ENCODE measurements at places on chromosomes 4 and X. TPM values are rescaled to one million over a fixed set of nuclear protein-coding genes. Genes with fewer than 3 reads are reported as not detected.
A peak's percentile ranks its signal among the peaks of the same experiment; 100 is the strongest.

Gene CCNI
- 164 TPM for total RNA-seq

DNA sequence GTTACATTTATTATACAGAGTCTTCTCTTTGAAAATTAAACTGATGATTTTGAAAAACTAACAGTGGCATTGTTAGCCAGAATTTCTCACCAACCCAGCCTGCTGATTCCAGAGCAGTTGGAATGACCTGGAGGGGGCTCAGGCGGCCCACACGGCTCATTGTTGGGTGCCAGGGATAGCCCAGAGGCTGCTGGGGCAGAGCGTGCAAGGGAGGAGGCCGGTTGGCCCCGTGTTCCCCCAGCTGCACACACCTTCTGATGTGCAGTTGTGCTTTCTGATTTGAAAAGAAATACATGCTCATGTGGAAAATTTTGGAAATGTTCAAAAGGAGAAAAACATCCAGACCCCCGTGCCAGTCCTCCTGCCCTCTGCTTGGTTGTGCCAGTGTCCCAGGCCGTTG is 20.6 kb downstream of the WFS1 start:
- no peak overlapping the region for H3K27ac ChIP-seq
- no peak for DNase-seq
- no peaks in the 10 kb centered on the region for H3K36me3 ChIP-seq
- H3K4me1 ChIP-seq: peaks cover 3% of the 10 kb centered on the region
- H3K27me3 ChIP-seq: no peaks in the 10 kb centered on the region

Gene TLR6
- total RNA-seq: 4.5 TPM

Gene TMEM154
- total RNA-seq: 23.2 TPM

DNA sequence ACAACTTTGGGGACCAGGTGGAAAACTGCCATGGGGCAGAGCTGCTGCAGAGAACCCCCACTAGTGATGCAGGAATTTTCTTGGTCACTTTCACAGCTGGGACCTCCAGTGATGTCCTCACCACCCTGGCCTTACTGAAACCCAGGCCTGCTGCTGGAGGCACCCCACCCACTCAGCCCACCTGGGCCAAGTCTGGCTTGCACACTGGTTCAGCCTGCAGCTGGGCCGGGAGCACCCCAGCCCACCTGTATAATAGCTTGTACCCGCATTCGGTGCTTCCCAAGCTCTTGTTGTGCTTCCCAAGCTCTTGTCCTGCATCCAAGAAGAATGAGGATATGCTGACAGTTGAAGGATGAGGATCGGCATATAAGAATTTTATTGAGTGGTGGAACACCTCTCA is 86.4 kb upstream of the ZMAT1 start:
- no peak overlapping the region for H3K27ac ChIP-seq
- DNase-seq: no peak
- no peaks in the 10 kb centered on the region for H3K27me3 ChIP-seq
- H3K4me1 ChIP-seq: no peaks in the 10 kb centered on the region
- H3K36me3 ChIP-seq: peaks cover 8% of the 10 kb centered on the region
- no peak overlapping the region for H3K4me3 ChIP-seq

DNA sequence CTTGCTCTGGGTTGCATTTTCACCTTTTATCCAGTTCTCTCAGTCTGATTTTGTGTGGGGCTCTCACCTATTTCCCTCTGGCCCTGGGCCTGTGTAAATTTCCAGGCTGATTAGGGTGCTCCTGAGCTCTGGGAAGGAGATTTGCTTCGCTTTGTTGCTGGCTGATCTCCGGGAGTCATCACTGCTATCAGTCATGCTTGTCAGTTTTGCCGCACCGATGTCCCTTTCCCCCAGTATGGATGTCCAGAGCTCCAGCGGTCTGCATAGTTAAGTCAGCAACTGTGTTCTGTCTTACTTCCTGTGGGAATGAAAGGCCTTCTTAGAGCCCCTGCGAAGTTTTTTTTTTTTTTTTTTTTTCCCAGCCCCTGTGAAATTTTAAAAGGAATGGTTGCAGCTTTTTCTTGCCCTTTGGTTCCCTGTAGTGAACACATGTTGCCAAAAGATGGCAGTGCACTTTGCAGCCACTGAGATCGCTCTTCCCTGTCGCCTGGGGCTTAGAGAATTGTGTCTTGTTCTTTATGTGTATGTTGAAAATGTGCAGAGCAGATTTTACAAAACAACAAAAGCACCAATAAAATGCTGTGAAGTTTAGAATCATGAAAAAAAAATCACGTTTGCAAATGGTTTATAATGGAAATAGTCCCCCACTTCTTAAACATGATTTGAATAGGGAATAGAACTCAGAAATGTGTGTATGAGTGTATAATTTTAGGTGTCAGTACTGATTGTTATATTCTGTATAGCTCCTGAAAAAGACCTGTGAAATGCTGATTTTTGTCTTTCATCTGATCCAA is 109.1 kb upstream of the SLC4A4 start:
- no peaks in the 10 kb centered on the region for H3K36me3 ChIP-seq
- no peaks in the 10 kb centered on the region for H3K4me1 ChIP-seq
- no peak overlapping the region for H3K4me3 ChIP-seq
- H3K27ac ChIP-seq: no peak overlapping the region

GRCh38 chrX:94058728-94059382 is 384.8 kb downstream of the FAM133A start:
- peaks cover 6% of the 10 kb centered on the region for H3K36me3 ChIP-seq
- DNase-seq: no peak
- H3K4me3 ChIP-seq: no peak overlapping the region
- no peaks in the 10 kb centered on the region for H3K27me3 ChIP-seq
- no peaks in the 10 kb centered on the region for H3K4me1 ChIP-seq

Gene BEX1
- total RNA-seq: not detected

- peaks cover 37% of the 10 kb centered on the region for H3K27me3 ChIP-seq
- DNase-seq: no peak
- no peak overlapping the region for H3K27ac ChIP-seq
- peak overlapping the region; percentile 96 for H3K4me3 ChIP-seq
These were observed 2.7 kb downstream of the LEF1 start for GRCh38 chr4:108166038-108166437.

DNA sequence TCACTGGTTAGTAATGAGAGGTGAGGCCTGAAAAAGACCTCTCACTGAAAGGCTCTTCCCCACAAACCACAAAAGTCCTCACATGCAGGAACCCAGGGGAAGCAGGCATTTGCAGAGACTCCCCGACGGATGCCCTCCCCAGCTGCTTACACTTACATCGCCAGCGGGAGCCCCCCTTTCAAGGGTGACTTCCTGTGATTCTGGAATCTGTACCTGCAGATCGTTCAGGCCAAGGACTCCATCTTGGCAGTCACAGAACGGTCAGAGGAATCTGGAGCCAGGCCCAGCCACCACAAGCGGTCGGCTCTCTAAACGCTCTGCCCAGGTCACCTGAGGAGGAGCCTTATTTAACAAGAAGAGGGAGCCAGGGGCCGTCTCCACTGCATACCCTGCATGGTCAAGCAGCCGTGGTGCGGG is 71.3 kb upstream of the STS start:
- no peaks in the 10 kb centered on the region for H3K27me3 ChIP-seq
- no peaks in the 10 kb centered on the region for H3K36me3 ChIP-seq
- H3K4me1 ChIP-seq: no peaks in the 10 kb centered on the region
- no peak overlapping the region for H3K27ac ChIP-seq

GRCh38 chr4:38189445-38189844 is 229.2 kb downstream of the PTTG2 start:
- no peak overlapping the region for H3K27ac ChIP-seq
- H3K36me3 ChIP-seq: no peaks in the 10 kb centered on the region
- peaks cover 8% of the 10 kb centered on the region for H3K4me1 ChIP-seq

- DNase-seq: no peak
- no peaks in the 10 kb centered on the region for H3K4me1 ChIP-seq
- H3K4me3 ChIP-seq: no peak overlapping the region
- no peak overlapping the region for H3K27ac ChIP-seq
These were observed 26.0 kb upstream of the ANXA3 start for GRCh38 chr4:78525559-78525958.

Gene WNK3
- 0.33 TPM for total RNA-seq

GRCh38 chr4:156073976-156074375 is 120.3 kb upstream of the CTSO start:
- H3K4me1 ChIP-seq: no peaks in the 10 kb centered on the region
- no peak overlapping the region for H3K4me3 ChIP-seq
- H3K36me3 ChIP-seq: no peaks in the 10 kb centered on the region
- DNase-seq: no peak

GRCh38 chr4:38791010-38791409 is 8.2 kb upstream of the TLR10 start:
- H3K36me3 ChIP-seq: peaks cover 33% of the 10 kb centered on the region
- H3K4me1 ChIP-seq: peaks cover 15% of the 10 kb centered on the region
- DNase-seq: no peak
- peak overlapping the region; percentile 88 for H3K27ac ChIP-seq

Gene ZNF711
- 0.36 TPM for total RNA-seq

GRCh38 chr4:141571793-141572192 is 64.6 kb upstream of the IL15 start:
- no peak overlapping the region for H3K4me3 ChIP-seq
- DNase-seq: no peak
- no peaks in the 10 kb centered on the region for H3K27me3 ChIP-seq
- no peak overlapping the region for H3K27ac ChIP-seq
- H3K4me1 ChIP-seq: no peaks in the 10 kb centered on the region

GRCh38 chr4:83305187-83305586 is 20.6 kb upstream of the COQ2 start:
- no peak overlapping the region for H3K4me3 ChIP-seq
- no peak for DNase-seq
- no peak overlapping the region for H3K27ac ChIP-seq
- no peaks in the 10 kb centered on the region for H3K27me3 ChIP-seq

DNA sequence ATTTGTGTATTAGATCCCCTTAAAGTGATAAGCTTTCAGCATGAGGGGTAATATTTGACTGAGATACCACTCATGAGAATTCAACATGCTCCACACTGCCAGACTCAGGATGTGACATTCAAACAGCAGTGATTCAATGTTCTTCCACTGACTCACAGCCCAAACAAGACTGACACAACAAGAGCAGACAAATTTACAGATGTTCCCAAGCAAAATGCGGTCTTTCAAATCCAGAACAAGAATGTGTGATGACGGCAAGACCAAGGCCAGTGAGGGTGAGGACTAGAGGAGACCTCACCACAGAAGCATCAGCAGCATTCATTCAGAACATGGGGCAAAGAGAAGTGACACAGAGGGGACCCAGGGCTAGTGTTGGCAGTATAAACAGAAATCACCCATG is 99.3 kb upstream of the GRIA3 start:
- H3K36me3 ChIP-seq: no peaks in the 10 kb centered on the region
- no peak overlapping the region for H3K4me3 ChIP-seq
- H3K4me1 ChIP-seq: no peaks in the 10 kb centered on the region
- DNase-seq: no peak
- H3K27me3 ChIP-seq: no peaks in the 10 kb centered on the region

DNA sequence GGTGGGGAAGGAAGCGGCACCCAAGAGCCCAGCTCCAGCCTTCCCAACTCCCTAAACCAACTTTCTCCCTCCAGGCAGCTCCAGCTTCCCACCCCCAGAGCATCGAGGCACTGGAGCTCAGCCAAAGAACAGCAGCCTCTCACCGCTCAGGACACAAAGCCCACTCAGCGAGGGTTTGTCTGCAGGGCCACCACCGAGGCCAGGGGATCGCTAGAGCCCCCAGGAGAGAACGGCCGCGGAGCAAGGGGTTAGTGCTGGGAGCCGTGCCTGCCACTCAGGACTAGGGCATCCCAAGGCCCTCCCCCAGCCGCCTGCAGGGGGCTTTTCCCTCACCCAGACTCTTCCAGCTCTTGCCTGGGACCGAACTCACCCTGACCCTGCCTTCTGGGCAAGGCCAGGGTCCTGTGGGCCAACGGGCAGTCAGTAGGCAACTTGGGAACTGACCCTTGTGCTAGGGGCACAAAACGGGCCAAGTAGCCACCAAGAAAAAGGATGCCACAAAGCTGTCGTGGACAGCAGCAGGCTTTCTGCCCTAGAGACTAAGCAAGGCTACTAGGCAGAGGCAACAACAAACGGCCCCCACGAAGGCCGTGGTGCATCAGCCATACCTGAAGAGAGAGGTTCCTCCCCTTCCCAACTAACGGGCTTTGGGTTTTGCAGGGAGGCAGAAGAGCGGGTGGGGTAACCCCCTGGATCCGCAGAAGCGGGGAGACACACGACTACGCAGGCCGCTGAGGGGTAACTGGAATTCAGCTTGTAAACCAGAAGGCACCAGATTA is 2.3 kb downstream of the HCFC1 start:
- peaks cover 26% of the 10 kb centered on the region for H3K4me1 ChIP-seq
- H3K4me3 ChIP-seq: peak overlapping the region; percentile 97
- no peak for DNase-seq
- peak overlapping the region; percentile 94 for H3K27ac ChIP-seq

Gene MSX1
- not detected for total RNA-seq

DNA sequence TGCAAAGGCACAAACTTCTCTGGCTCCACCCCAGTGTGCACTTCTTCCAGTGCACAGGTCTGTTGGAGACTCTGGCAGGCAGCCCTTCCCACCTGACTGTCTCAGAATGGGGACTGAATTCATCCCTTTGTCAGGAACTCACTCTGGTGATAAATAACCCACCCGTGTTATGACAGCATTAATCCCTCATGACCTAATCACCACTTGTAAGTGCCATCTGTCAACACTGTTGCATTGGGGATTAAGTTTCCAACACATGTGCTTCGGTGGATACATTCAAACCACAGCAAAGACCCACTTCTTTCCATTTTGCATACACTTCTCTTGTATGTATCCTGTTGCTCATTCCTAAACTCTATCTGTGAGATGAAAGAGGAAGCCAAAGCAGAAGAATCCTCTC is 1002.9 kb upstream of the IGFBP7 start:
- no peaks in the 10 kb centered on the region for H3K4me1 ChIP-seq
- DNase-seq: no peak
- H3K27ac ChIP-seq: no peak overlapping the region
- H3K4me3 ChIP-seq: no peak overlapping the region

Gene PAGE5
- not detected for total RNA-seq

- H3K4me3 ChIP-seq: no peak overlapping the region
- no peak for DNase-seq
- H3K36me3 ChIP-seq: no peaks in the 10 kb centered on the region
- no peaks in the 10 kb centered on the region for H3K4me1 ChIP-seq
These were observed 318.6 kb downstream of the ANK2 start for GRCh38 chr4:113368056-113368455.

DNA sequence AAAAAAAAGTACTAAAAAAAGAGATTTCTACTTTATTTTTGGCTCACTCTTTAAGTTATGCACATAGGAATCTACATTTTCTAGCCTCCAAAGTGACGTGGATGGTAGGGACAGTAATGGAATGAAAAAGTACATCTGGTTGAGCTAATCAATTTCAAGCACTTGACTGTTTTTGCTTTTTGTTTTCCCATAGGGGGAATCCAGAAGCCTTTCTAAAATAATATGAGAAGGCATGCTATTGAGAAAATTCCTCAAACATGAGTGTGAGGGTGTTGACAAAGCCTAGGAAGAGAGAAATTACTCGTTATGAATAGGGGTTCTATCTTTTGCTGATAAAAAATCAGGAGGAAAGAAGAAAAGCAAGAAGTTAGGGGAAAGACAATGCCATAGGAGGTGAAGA is 242.5 kb upstream of the PUDP start:
- H3K36me3 ChIP-seq: no peaks in the 10 kb centered on the region
- H3K27me3 ChIP-seq: no peaks in the 10 kb centered on the region
- DNase-seq: no peak
- no peak overlapping the region for H3K27ac ChIP-seq

Gene ANXA10
- not detected for total RNA-seq

Data from natural killer cell treated with Interleukin-12 subunit alpha and Interleukin-12 subunit beta and Interleukin-15 and Interleukin-18, amount 100 ng/mL, for 72 hours (primary cell).